ENCODE measurements at places on chromosomes 12 and 14. TPM values are rescaled to one million over a fixed set of nuclear protein-coding genes. Genes with fewer than 3 reads are reported as not detected.

- no peak for DNase-seq
Measured at GRCh38 chr14:104169005-104169698, 30.8 kb downstream of the KIF26A start.

The HOXC12 gene
- total RNA-seq, result 0.05 TPM

DNA sequence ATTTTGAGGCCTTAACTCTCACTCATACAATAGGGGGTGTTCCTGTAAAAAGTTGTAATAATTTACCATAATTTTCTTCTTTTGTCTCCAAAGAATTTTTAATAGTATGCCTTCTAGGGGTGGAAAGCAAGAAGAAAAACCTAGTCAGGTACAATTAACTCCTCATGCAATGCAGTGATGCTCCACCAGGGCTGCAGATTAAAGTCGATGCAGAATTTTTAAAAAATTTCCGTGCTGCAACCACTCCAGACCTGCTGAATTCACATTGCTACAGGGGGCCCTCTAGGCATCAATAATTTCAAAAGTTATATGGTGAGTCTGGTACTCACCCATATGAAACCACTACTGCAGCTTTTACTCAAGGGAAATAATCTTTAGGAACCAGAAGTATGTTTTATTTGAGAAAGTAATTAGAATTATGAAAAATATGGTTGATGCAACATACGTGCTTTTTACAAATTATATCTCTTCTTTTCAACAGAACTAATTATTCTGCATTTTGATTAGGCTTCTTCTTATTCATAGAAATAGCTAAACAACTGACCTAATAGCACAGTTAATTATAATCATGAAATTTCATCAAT lies 353.2 kb downstream of the BCAT1 start:
- DNase-seq, result no peak

The ZNF891 gene
- total RNA-seq, result 1.0 TPM

The GNG2 gene
- total RNA-seq, result 49.4 TPM

DNA sequence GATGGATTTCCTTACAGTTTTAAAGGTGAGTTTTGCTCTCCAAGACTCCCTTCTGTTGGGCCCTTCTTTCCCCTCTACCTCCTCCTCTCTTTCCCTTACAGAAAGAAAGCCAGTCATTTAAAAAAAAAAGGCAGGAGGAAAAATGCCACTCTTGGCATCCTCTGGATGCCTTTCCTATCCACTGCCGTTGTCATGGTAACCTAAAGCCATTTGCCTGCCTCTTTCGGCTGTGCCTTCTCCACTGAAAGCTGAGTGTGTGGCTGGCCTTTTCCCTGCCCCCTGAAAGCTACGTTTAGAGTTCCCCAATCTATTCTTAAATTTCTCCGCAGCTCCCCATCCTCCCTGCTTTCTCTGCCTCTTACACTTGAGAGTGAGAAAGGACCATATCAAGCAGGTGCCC lies 67.1 kb downstream of the TUNAR start:
- no peak for DNase-seq

- DNase-seq, result no peak
Measured at GRCh38 chr14:76088326-76088725, 63.4 kb upstream of the GPATCH2L start.

DNA sequence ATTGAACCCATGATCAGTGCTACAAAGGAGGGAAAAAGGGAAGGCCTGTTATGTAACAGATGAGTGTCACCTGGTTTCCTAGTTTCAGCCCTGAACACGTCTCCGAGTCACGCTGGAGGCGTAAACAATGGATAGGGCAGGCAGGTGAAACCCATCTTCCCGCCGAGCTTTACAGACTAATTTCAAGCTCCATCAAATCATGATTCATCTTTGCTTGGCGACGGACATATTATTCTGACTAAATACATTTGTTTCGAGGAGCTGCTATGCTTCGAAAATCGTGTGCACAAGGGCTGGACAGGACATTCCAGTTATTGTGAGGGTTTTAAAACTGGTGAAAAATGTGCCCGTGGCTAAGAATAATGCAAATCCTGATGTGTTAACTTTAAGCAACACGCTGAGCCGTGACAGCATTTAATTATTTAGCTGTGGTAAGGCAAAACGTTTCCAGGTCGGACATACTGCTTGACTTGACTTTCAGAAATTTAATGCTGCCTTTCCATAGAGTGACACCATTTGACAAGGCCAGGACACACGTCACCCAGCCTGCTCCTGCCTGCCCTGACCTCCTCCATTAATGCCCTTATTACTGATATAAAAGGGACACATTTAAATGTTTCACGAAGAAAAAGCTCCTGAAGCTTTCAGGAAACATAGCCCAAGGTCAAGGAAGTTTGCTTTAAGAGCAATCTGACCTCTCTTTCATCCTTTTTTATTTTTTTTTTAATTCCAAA lies 1203.5 kb upstream of the TMEM132C start:
- no peak for DNase-seq

GRCh38 chr12:104570174-104570907 lies 113.6 kb downstream of the CHST11 start:
- no peak for DNase-seq

The CCDC38 gene
- 0.05 TPM for total RNA-seq

The TMTC1 gene
- 5.4 TPM for total RNA-seq

GRCh38 chr12:116620124-116620491 lies 60.9 kb downstream of the MAP1LC3B2 start:
- no peak for DNase-seq
